Activated CD4-positive, CD25-positive, alpha-beta regulatory T cell treated with anti-CD3 and anti-CD28 coated beads, Interleukin-2, amount 50 U/mL, for 16 hours (primary cell): ENCODE measurements at places on chromosomes 6 and 20.

DNA sequence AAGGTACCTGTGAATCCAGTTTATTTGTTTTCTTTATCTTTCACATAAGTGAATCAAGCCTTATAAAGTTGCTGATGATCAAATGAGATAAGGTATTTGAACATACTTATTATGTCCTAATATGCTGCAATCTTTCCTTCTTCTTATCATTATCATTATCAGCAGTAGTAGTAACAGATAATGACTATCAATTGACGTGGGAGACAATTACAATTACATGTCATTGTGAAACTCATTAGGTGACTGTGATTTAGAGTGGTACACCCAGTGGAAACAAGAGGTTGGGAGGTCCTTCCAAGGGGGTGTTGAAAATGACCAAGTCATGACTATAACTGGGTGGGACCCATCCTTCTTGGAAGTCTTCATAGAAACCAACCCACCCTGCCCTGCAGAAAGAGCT lies 2.8 kb downstream of the CLIC5 start:
- no peak for DNase-seq

DNA sequence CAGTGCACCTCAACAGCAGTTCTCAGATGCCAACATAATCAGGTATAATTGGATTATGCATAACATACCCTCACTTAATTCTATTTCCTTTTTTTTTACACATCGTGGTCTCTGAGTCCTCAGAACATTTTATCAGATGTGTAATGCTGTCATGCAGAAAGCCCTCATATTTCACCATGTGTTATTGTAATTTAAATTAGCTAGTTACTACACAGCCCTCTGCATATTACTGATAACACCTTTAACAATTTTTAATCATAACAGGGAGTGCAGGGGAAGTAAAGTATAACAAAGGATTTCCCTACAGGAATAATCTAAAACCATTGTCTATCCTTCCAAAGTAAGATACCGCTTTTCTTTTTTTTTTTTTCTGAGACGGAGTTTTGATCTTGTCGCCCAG lies 91.9 kb upstream of the CCDC28A start:
- DNase-seq = no peak

DNA sequence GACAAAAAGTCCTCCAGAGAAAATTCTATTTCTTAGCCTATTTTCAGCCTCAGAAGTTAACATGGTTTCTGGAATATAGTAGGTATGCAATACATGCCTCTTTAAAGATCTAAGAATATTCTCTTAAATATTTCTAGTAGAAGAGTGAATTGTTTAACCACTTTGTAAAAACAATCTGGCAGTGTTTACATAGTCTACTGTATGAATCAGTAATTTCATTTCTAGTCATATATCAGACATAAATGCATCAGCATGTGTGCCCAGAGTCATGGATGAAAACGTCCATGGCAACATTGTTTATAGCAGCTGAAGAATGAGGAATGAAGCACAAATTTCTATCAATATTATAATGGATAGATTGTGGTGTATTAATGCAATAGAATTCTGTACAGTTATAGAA lies 124.9 kb downstream of the NKAIN2 start:
- DNase-seq = no peak

GRCh38 chr6:39812853-39813533 lies 20.8 kb downstream of the DAAM2 start:
- DNase-seq = no peak

DNA sequence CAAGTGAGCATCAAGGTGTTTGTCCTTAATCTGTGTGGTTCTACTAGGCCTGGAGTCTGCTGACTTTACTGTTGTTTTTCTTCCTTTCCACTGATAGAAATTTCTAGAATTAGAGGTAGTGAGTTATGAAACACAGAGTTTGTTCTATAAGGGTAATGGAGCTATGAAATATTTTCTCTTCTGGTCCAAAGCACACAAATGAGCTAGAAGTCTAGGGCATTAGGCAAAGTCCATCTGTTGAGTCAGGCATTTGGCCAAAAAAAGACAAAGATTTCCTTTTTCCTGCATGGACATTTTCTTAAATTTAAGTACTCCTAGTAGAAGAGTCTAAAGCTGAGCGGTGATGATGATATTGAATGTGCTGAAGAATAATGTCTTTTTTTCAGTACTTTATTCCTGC lies 174.3 kb upstream of the STXBP5 start:
- DNase-seq = no peak

DNA sequence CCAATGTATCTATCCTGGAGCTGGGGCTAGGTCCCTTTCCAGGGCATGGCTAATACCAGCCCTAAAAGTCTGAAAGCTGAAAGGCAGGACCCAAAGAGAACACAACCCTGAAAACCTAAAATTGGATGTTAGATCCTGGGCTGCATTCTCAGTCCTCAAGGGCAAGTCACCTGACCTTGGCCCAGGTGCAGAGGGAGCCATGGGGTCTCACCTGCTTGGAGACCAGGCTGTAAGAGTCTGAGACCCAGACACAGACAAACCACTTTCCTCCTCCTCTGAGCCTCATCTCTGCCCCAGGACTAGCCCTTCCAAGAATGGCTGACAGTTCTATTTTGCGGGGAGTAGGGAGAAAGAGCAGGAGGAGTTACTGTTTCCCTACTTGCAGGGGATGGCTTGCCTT lies 60.0 kb downstream of the EFCAB8 start:
- DNase-seq = no peak

- no peak for DNase-seq
Observed at GRCh38 chr6:159961528-159961927, 7.4 kb upstream of the IGF2R start.

DNA sequence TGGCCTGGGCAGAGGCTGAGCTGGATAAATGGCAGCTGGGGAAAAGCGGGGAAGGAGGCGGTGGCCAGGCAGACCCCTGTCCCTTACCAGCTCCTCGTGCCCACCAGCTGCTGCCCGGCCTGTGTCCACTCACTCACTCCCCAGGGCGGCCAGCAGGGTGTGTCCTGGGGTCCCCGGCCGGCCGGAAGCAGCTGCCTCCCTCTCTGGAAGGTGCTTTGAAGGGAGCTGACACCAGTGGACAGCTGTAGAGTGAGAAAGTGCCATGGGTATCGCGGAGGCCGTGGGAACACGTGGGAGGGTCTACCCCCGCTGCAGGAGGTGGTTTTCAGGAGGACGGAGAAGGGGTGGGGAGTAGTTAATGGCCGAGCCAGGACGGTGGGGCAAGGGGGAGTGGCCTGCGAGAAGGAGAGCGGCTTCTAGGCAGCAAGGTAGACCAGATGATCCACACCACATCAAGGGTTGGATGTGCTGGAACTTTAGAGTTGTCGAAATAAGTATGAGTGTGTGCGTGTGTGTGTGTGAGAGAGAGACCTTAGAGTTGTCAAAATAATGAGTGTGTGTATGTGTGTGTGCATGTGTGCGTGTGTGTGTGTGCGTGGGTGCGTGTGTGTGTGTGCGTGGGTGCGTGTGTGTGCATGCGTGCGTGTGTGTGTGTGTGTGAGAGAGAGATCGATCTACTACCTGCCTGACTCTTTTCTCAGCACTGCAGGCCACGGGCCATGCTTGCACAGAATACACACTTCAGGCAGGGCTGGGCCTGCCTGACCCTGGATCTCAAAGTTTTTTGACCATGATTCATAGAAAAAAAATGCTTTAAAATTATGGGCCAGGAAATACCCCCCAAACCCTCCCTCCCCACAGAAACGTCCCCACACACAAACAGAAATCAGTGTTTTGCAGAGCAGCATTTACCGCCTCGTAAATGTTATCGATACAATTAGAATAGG lies 43.9 kb downstream of the CDH4 start:
- no peak for DNase-seq

- DNase-seq = no peak
Observed at GRCh38 chr20:1823450-1823844, 71.8 kb upstream of the SIRPA start.

DNA sequence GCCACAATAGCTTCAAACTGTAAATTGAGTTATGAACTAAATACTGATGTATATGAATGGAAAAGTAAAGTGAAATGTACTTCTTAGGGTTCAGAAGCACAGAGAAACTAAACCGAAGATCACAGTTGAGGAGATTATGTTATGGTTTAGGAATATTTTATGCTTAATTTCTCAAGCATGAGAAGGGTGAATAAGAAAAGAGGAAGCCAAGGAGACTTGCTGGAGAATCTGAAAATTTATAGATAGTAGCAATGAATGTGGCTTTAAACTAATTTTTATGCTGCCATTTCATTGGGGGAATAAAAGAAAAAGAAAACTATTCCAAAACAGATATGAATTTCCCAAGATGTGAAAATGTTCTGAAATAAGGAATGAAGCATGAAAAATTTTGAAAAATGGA lies 5.6 kb downstream of the ANKS1A start:
- no peak for DNase-seq

GRCh38 chr6:31354158-31354863 lies 2.7 kb downstream of the HLA-B start:
- DNase-seq = no peak

- DNase-seq = no peak
Observed at GRCh38 chr20:63274381-63275228, 2.0 kb downstream of the ARFGAP1 start.

DNA sequence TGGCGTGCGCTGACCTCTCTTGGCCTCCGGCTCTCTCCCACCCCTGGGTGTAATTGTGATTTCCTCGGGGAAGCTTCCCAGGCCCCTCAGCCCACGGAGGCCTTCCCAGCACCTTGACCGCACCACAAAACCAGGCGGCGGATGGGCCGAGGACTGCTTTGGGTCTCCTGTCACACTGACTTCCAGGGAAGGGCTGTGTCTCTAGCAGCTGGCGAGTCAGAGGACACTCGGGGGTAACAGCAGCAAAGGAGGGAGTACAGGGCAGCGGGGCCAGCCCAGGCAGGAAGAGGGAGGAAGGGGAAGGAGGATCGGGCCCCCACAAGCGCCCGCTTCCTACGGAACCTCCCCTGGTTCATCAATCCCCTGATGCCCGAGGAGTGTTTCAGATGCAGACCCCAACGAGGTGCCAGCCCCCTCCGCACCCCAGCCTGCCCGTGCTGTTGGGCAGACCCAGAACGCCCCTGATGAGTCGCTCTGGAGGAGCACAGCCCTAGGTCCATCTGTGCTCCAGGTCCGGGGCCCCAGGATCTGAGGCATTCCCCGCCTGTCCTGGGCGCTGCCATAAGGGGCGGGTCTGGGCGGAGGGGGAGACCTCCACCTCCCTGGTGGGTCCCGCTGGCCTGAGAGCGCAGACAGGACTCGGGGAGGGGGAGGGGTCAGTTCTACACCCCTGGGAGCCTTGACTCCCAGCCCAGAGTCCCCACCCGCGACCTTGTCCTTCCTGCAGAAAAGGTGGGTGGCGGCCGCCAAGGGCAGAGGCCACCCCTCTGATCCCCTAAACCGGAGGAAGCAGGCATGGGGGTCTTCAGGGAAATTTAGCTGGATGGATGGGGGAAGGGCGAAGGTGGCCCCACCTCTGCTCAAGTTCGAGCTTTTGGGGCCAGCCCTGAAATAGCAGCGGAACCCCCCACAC lies 956 bp downstream of the CHRNA4 start:
- DNase-seq = no peak
